Left cardiac atrium (tissue), 4 donors: ENCODE measurements at places on chromosomes 1 and 21. TPM values are rescaled to one million over a fixed set of nuclear protein-coding genes. Genes with fewer than 3 reads are reported as not detected.

Gene OR2T11
- total RNA-seq: not detected

Gene ADAM30
- total RNA-seq: not detected

Gene SPATA46
- not detected for total RNA-seq

Gene GLMP
- 22.7 TPM for total RNA-seq

Gene OR2AK2
- not detected for total RNA-seq

Gene ARTN
- total RNA-seq: 0.86 TPM

Gene S1PR1
- total RNA-seq: 69.3 TPM

Gene ESPN
- 0.42 TPM for total RNA-seq

Gene IQGAP3
- 0.26 TPM for total RNA-seq

Gene BRDT
- not detected for total RNA-seq

Gene LINGO4
- total RNA-seq: 0.29 TPM

Gene NCAM2
- 4.8 TPM for total RNA-seq

Gene OR2M4
- total RNA-seq: not detected

Gene CAMK1G
- total RNA-seq: 0.31 TPM

Gene PGLYRP4
- not detected for total RNA-seq

Gene BATF3
- 8.1 TPM for total RNA-seq

Gene MFAP2
- 7.9 TPM for total RNA-seq

Gene KIF21B
- 0.94 TPM for total RNA-seq

Gene SLC25A34
- 5.4 TPM for total RNA-seq
